ENCODE measurements at places on chromosomes 16 and 17.

DNA sequence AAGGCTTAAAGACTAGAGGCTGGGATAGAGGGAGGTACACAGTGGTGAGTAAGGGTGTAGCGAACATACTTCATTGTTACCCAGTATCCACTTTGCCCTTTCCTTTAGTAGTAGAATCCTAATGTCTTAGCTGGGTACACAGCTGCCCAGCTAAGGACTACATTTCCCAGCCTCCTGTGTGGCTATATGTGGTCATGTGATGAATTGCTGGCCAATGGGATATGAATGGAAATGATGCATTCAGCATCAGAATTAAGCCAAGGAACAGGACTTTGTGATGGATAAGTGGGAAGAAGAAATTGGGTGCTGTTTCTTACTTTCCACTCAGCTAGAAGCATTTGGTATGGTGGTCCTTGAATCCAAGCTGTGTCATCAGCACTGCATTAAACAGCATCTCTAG lies 55.9 kb downstream of the FOXL1 start:
- no peak for DNase-seq

DNA sequence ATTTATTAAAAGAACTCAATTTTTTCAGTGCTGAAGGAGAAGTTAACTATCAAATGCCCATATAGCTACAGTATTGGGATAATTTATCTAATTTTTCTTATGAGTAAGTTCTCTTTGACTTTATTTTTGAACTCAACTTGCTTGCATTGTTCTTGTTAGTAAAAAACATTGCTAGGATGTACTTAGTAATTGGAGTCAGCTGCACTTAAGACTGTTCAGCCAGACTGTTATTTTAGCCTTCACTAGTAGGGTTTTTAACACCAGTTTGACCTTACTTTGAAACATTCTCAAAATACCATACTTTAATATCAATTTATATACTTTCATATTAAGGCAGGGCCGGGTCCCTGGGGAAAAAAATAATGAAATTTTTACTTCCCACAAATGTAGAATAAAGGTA lies 256.6 kb upstream of the TBX2 start:
- no peak for DNase-seq

DNA sequence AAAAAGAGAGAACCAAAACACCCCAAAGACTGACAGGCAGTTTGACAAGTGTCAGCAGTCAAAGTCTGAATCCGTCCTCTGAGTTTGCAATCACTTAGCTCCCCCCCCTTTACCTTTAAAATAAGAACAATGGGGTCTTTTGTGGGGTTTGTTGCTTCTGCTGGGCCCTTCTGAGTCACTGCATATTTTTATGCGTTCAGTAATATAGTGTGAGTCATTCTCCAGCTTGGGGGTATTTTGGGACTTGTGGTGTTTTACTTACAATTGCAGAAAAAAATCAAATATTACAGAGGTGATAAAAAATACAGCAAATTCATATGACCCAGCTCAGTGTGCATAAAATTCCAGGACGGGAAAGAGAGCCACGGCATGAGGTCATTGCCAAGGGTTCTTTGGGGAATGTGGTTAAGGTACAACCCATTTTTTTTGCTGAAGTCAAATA lies 120.1 kb downstream of the CYLD start:
- peak; percentile 73 for DNase-seq

GRCh38 chr16:52914428-52914827 lies 138.3 kb downstream of the CHD9NB start:
- DNase-seq, result no peak

DNA sequence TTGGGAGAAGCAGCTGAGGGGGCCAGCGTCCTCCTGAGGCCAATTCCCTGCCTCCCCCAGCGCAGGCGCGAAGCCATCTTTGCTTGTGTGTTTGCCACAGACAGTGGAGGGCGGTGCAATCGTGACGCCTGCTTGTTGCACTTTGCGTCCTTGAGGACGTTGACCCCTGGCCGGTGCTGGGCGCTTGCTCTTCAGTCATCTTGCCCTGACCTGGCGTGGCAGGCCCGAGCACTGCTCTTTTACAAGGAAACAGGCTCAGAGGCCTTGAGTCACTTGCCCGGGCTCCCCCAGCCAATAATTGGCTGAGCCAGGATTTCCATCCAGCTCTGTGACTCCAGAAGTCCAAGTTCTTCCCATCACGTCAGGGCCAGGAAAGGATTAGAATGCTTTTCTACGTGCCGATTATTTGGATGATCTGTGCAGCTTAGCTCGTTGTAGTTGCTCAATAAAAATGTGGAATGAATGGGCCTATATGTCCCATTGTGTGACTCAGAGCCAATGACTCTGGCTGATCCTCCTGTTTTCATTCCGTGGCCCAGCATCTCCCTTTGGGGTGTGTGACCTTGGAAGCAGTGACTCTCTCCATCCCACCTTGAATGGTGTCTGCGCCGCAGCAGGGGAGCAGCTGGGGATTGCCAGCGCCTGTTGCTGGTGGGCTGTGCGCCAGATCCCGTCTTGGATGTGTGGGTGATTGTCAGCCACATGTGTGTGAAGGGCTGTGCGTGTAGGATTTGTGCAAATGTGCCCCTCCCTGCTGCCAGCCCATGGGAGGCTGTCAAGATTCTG lies 214.1 kb downstream of the SEC14L1 start:
- no peak for DNase-seq

GRCh38 chr17:64095144-64095882 lies 34.6 kb downstream of the ERN1 start:
- no peak for DNase-seq

DNA sequence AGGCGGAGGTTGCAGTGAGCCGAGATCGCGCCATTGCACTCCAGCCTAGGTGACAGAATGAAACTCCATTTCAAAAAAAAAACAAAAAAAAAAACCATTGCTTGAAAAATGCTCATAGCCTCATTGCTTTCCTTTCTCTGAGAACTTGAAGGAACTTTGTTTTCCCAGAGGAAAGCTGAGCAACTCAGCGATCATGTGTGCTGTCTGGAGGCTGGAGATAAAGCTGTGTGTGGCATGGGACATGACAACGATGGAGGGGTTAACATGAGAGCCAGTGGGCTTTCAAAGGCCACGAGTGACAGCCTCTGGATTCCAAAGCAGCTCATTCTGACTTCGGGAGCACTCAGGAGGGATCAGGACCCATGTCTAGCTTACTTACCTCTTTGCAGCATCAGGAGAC lies 21.6 kb upstream of the QRICH2 start:
- DNase-seq, result no peak

- DNase-seq, result no peak
Observed at GRCh38 chr16:53378138-53378537, 56.1 kb upstream of the RBL2 start.

- DNase-seq, result no peak
Observed at GRCh38 chr17:61206922-61207321, 192.7 kb upstream of the TBX2 start.

- DNase-seq, result no peak
Observed at GRCh38 chr16:19609359-19609758, 53.9 kb downstream of the VPS35L start.

- no peak for DNase-seq
Observed at GRCh38 chr16:66238696-66239095, 127.8 kb upstream of the CDH5 start.

- DNase-seq, result no peak
Observed at GRCh38 chr16:56353054-56353921, 72.1 kb downstream of the AMFR start.

GRCh38 chr16:56653218-56653617 lies 1.5 kb downstream of the MT1B start:
- DNase-seq, result no peak

- DNase-seq, result no peak
Observed at GRCh38 chr17:74960570-74961342, 11.8 kb downstream of the HID1 start.

GRCh38 chr16:5187402-5187952 lies 89.9 kb upstream of the EEF2KMT start:
- no peak for DNase-seq

- no peak for DNase-seq
Observed at GRCh38 chr16:19131825-19132218, 18.1 kb downstream of the ITPRIPL2 start.

- no peak for DNase-seq
Observed at GRCh38 chr17:40824015-40824832, 1.8 kb upstream of the KRT10 start.

- DNase-seq, result no peak
Observed at GRCh38 chr17:41917679-41918313, 955 bp downstream of the ACLY start.

DNA sequence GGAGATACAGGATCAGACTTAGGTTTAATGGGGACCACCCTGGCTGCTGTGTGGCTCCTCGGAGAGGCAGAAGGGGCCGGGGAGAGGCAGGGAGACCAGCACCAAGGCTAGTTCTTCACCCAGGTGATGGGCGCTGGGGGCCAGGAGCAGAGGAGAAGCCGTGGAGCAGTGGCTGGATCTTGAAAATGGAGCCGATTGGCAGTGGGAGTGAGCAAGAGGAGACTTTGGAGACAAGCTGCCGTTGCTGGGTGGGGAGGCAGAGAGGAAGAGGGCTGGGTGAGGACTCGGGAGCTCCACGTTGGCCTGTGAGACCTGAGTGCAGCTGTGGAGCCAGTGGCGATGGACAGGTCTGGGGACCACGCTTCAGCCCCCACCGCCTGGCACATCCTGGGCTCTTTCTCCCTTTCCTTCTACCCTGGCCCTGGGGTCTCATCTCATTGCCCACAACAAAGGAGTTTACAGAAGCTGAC lies 9.0 kb downstream of the RAB11FIP4 start:
- DNase-seq, result no peak

GRCh38 chr16:55871411-55872038 lies 3.6 kb downstream of the CES5A start:
- no peak for DNase-seq

- DNase-seq, result no peak
Observed at GRCh38 chr16:88317613-88317965, 65.2 kb upstream of the ZNF469 start.

- DNase-seq, result no peak
Observed at GRCh38 chr16:86987746-86988670, 329.2 kb downstream of the C16orf95 start.

- no peak for DNase-seq
Observed at GRCh38 chr16:22624800-22625533, 114.3 kb downstream of the NPIPB5 start.

GRCh38 chr17:33038740-33039139 lies 47.1 kb downstream of the SPACA3 start:
- peak; percentile 9 for DNase-seq

DNA sequence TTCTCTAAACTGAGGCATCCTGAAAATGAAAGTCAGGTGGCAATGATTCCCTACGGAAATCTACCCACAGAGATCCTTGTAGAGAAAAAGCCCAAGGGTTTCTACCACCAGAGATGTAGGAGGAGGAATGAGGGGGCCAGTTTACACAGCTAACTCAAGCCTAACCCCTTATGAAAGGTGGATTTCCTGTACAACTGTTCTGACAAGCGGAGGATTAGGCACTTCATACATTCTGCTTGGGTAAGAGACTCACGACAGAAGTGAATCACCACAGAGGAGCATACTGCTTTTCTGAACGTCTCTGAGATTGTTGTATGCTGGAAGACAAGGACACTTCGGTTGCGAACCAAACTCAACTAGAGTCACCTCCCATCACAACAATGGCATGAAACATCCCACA lies 72.7 kb downstream of the SMG6 start:
- no peak for DNase-seq

- DNase-seq, result no peak
Observed at GRCh38 chr16:23694644-23695373, 16.1 kb downstream of the PLK1 start.

DNA sequence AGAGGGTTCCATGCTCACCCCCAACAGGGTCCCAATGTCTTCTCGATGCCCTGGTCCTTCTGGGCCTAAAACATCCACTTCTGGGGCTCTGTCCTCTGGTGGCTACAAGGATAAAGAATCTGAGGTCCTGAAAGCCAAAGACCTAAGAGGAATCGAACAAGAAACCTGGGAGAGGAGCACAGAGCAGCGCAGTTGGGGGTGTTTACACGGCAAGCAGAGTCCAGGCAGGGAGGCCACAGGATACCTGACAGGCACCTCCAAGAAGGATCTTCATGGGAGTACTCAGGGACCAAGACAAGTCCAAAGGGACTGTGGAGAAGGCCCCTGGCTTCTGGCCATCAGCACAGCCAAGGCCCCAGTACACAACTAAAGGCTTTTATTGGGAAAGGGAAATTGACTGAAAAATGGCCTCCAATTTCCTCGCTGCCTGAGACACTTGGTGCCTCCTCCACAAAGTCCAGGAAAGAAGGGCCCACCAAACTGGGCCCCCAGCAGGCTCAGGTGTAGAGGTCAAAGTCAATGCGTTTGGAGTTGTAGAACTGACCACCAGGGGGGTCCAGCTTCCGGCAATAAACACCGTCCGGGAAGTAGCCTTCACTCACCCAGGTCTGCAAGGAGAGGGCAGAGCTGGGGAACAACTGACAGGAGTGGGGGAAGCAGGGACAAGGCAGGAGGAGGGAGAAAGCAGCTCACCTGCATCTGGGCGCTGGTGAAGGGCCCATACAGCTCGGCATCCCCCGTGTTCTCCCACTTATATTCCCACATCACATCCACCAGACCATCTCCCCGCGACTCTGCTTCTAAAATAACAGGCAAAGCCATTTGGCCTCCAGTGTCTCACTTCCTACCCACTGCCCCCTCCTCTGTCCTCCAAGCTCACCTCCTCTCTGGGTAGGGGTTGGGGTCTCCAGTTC lies 2.4 kb downstream of the CD2BP2 start:
- no peak for DNase-seq

DNA sequence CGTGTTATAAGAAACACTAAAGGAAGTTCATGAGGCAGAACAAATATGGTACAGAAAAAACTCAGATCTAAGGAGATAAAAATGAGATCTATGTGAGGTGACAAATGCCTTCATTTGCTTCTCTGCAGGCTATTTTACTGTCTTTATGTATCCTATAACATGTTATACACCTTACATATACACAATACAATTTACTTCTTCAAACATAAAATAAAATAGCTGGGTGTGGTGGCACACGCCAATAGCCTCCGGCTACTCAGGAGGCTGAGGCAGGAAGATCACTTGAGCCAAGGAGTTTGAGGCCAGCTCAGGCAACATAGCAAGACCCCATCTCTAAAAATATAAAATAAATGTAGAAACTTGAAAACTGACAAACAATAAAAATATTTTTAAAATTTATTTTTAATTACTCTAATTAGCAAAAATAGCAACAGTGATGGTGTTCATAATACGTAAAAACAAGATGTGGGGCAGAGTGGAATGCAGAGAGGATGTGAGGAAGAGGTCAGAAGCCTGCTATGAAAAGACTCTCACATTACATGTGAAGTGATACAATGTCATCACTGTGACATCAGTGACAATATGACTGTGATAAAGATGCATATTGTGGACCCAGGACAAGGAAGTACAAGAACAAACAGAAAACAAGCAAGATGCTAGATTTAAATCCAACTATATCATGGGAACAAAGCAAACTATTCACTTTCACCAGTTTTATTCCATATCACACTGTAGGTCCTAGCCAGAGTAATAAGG lies 31.0 kb downstream of the VPS53 start:
- no peak for DNase-seq

- DNase-seq, result no peak
Observed at GRCh38 chr16:53855511-53855910, 151.6 kb downstream of the FTO start.

All from astrocyte of the cerebellum (primary cell).